Femur (tissue), 1 donor: ENCODE measurements at places on chromosomes 1 and 21.

DNA sequence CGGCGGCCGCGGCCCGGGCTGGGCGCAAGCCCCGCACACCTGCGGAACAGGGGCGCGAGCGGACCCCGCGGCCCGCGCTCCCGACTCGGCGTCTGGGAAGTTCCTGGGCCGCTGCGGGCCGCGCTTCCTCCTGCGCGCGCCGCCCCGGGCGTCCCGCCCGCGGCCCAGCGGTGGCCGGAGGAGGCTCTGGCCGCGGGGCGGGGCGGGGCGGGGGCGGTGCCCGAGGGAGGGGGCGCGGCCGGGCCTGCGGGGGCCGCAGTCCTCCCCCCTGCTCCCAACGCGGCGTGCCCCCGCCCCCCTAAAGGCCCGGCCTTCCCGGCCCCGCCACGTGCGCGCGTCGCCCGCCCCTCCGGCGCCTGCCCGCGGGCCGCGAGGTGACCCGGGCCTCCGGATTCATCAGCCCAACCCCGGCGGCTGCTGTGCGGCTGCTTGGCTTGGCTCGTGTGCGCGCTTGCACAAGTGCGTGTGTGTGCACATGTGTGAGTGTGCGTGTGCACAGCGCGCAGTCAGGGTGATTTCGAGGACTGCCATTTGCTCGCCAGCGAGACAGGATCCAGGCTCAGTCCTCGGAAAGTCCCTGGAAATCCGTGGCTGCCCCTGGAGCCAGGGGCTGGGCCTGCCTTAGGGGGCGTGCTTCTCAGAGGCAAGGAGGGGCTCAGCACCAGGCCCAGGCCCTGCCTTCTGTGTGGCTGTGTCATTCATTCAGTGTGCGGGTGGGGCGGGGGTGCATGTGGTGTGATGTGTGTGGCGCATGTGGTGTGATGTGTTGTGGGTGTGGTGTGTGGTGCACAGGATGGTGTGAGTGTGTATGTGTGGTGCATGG lies at the start of gene C2CD2:
Gene C2CD2 (minus strand): TSS at position 188 of the 823 bp plus-strand sequence. CDS start 370 bp downstream, outside the sequence.
- peak; percentile 84 for DNase-seq

GRCh38 chr1:64686828-64687724 lies 57.8 kb upstream of the RAVER2 start:
- DNase-seq: no peak

- no peak for DNase-seq
Measured at GRCh38 chr1:156880473-156880872, 13.0 kb upstream of the PEAR1 start.

GRCh38 chr1:41919764-41920397 lies 1.2 kb upstream of the HIVEP3 start:
- DNase-seq: peak; percentile 33

DNA sequence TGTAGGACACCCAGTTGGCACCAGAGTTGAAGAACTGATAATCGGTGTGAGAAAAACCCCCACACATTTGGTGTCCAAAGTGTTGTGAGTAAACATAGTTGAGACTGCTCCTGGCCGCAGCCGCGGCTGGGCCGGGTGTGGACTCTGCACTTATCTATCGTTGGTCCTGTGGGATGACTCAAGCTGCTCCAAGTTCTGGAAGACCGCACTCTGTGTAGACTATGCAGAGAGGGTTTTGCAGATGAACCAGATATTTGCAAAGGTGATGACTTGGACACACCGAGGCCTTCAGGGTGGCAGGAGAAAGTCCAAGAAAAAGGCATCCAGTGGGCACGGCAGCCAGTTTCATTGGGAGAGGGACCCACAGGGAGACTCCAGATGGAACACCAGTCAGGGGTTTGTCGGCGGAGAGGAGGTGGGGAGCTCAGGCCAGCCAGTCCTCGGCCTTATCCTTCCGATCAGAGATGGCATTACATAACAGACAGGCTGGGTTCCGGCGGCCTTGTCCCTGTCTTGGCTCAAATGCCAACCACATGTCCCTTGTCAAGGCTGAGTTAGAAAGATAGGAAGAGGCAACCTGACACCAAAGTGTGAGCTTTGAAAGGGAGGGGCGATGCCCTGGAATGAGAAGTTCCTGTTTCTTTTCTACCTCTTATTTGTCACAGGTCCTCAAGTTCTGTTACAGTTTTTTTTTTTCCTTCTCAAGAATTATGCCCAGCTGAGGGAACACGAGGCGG lies 21.1 kb downstream of the C2CD2 start:
- DNase-seq: no peak

- DNase-seq: no peak
Measured at GRCh38 chr1:198577444-198577843, 37.0 kb upstream of the ATP6V1G3 start.

- peak; percentile 60 for DNase-seq
Measured at GRCh38 chr1:101235696-101236515, 913 bp upstream of the S1PR1 start.

GRCh38 chr1:64701071-64701470 lies 43.8 kb upstream of the RAVER2 start:
- no peak for DNase-seq

GRCh38 chr1:81407000-81407821 lies 393.5 kb upstream of the ADGRL2 start:
- no peak for DNase-seq

- DNase-seq: no peak
Measured at GRCh38 chr1:169809370-169810095, 14.8 kb upstream of the METTL18 start.

DNA sequence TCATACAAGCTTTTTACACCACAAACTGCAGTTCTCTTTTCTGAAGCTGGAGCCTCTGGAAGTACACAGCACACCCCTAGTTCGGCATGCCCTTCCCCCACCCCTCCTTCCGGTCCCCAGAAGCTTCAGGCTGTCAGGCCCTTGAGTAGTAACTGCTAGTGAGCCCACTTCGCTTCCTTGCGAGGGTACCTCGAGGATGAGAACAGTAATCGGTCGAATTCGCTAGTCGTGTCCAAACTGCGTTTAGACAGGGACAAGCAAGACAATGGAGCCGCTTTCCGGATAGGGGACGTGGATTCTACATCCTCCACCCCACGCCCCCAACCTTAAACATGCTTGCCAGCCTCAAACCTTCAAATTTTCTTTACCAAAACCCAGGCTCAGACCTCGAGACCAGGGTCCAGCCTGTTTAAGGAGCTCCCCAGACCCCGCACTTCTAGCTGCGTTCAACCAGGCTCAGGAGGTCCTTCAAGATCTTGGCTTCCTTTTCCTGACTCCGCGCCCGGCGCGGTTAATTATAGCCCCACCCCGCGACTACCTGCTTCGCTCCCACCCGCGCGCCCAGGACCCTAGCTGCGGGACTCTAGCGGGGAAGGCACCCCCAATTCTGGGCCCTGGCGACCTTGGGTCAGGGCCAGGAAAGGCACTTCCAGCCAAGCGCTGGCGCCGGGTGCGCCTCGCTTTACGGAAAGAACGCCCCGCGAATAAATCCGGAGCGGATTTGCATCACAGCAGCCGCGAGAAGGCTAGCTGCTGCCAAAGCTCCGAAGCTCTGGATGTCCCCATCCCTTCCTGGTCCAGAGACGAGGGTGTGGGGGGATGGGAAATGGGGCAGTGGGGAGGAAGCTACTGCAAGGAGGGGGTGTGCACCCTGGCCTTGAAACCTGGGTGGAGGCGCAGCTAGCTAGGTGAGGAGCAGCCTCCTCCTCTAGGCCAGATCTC lies 8.1 kb upstream of the TSPAN1 start:
- DNase-seq: peak; percentile 57
